SW 1271 (cell line): ENCODE measurements at places on chromosomes 7 and 10.

- peak; percentile 25 for DNase-seq
Measured at GRCh38 chr10:63554657-63555056, 33.5 kb downstream of the REEP3 start.

DNA sequence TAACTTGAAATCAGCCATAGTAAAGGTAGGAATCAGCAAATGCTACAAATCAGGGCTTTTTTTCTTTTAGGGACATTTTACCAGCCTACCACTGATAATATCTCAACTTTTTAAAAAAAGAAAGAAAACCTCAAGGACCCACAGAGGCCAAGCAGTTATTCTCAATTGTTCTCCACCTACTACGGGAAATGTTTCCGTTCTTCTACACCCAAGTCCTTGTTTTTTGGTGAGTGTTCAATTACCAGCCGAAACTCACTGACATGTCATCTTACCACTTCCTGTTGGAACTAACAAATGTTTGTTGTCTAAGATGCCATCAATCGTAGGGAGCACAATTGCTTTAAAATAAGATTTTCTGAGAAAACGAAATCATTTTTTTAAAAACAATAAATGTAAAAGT lies 50.2 kb upstream of the CDK1 start:
- no peak for DNase-seq

GRCh38 chr10:96131621-96132020 lies 1.5 kb downstream of the ZNF518A start:
- DNase-seq = no peak

GRCh38 chr7:90844421-90844820 lies 248.3 kb downstream of the CDK14 start:
- DNase-seq = no peak

GRCh38 chr7:33186192-33186591 lies 56.8 kb downstream of the BBS9 start:
- DNase-seq = no peak

DNA sequence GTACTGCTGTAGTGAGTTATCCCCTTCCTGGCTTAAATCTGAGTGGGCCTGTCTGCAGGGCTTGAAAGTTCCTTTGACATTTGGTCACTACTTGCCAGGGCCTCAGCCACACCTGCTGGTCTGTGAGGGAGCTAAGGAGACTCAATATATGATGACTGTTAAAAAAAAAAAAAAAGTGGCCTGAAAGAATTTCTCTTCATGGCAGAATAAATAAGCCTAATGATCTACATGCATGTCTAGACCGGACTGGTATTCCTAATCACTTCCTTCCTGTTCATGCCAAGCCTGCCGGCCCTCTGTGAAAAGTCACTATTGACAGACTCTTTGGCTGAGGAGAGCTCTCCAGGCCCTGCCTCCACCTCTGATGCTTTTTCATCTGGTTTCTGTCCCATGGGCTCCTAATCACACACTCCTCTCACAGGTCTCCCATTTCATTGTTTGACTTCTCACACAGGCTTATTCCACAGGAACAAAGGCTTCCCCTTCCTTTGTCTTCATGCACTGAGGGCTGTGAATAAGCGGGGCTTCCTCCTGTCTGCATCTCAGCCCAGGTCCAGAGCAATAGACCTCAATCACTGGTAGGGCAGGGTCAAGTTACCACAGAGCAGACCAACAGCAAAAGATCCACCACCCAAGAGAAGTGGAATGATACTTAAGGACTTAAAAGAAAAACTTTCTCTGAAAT lies 99.1 kb upstream of the SEC61G start:
- no peak for DNase-seq

DNA sequence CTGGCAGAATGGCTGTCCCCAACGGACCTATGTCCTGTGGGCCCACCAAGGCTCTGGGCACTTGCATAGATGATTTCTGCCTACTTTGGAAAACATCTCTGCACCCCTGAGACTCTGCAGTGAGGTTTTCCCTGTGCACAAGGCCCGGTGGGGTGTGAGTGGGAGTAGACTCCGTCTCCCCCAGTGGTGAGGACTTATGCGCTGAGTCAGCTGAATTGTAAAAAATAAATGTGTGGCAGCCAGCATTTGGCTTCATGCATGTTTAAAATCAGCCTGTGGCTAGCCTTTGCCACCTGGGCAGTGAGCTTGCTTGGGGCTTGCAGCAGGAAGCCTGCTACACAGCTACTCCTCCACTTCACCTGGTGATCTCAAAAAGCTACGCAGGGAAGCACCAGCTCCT lies 139.3 kb upstream of the WDR11 start:
- DNase-seq = no peak

- DNase-seq = no peak
Measured at GRCh38 chr7:91999631-92000565, 59.2 kb downstream of the AKAP9 start.

GRCh38 chr7:15679306-15679705 lies 7.2 kb downstream of the MEOX2 start:
- no peak for DNase-seq

- DNase-seq = no peak
Measured at GRCh38 chr7:28981161-28981465, 23.0 kb upstream of the TRIL start.

- DNase-seq = no peak
Measured at GRCh38 chr7:95411666-95412065, 15.5 kb upstream of the PON3 start.

DNA sequence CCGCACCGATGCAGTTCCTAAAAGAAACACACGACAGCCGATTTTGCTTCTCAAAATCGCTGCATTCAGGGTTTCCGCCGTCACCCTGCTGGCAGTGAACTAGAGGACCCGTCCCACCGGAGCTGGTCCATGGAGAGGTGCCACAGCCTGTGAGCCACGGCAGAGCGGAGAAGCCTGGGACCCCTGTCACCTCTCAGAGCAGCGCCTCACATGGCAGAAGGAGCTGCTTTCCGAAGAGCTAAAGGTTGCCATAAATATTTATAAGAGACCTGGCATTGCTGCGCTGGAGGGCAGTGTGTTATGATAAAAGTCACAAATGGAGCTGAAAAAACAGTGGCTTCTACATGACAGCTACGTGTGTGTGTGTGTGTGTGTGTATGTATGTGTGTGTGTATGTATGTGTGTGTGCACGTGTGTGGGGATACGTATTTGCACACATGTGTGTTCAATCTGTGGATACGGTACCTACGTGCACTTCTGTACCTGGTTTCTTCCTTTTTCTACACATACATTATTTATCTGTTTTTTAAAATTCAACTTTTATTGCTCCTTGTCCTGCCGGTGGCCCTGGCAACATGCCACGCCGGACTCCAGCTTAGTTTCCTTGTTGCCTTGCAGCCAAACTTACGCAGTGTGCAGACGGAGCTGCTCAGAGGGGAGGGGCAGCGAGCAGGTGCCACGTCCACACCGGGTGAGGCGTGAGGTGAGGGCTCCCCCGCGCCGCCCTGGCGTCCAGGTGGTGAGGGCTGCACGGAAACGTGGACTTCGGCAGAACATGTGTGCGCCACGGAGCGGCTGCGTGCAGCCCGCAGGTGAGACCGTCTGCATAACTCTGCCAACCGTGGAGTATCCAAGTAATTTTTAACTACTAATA lies 115.2 kb upstream of the PITRM1 start:
- DNase-seq = no peak

GRCh38 chr10:116159197-116159596 lies 113.8 kb downstream of the GFRA1 start:
- no peak for DNase-seq

DNA sequence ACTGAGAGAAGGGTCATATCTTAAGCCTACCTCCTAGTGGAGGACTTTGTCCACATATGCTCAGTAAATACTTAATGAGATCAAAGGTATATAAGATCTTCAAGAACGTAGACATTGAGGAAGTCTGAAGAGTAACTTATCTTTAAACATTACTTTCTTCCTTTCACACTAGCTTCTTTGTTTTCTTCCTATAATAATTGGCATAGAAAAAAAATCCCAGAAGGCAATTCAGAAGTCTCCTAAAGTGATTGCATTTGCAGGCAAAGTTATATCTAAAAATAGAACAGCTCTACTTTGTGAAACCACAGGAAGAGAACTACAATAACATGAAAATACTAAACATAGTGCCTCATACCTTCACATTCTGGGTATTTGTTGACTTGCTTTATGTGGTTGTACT lies 150.4 kb downstream of the PPP1R3A start:
- DNase-seq = no peak

DNA sequence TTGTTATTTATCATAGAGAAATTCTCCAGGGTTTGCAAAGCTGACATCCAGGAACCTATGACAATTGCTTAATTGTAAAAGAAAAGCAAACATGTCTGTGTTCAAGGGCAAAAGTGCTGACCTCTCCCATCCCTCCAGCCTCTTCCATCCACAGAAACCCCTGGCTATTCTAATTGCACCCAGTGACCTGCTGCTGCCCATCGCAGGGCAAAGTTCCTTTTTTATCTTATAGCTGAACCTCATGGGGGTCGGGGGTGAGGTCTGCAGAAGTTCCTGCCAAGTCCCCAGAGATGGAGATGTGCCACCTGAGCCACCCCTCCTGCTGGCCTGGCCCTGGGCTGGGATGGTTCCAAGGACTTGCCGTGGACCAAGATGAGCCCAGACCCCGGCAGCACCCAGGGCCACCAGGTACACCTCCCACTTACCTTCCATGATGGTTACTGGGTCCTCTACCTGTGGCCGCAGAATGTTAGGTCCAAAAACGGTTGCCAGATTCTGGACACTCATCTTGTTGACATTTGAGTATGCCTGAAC lies 146.5 kb downstream of the MAPK8 start:
- DNase-seq = no peak

DNA sequence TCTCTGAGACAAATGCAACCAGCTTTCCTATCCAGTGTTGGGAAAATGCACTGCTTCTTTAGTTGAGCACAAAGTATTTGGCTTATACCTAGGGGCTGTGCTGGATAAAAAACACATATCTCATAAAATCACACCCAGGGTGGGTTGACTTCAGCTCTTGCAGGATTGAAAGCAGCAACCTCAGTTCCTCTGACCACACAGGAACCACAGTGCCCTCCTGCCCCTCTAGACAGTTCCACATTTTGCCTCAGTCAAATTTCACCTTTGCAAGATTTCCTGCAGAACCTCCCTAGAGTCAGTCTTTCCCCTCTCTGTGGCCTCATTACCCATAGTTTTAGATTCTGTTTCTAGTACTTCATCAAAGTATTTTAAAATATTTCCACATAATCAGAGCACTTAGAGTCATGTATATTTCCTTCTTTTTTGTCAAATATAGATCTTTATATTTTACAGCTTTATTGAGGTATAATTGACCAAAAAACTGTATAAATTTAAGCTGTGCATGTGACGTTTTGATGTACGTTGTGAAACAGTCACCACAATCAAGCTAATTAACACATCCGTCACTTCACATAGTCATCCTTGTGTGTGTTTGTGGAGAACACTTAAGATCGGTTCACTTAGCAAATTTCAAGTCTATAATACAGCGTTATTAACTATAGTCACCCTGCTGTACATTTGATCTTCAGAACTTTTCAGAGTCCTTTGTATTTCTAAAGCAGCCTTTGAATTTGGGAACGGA lies 37.0 kb upstream of the EGR2 start:
- DNase-seq = no peak

DNA sequence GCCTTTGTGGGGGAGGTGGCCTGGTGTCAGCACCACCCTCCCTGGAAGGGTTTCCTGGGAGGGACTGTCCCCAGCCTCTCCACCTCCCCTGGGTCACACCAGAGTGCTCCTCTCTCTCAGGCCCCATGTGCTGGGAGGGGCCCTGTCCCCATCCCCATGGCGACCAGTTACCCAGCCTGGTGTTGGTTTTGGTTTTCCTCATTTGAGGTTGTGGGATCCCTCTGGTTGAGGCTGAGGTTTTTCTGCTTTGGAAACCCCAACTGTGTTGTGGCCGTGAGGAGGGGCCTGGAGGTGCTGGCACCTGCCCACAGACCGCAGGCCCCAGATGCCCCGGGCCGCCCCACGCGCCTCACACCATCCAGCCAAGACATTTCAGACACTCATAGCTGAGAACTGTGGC lies 106.3 kb downstream of the GRK5 start:
- DNase-seq = no peak

DNA sequence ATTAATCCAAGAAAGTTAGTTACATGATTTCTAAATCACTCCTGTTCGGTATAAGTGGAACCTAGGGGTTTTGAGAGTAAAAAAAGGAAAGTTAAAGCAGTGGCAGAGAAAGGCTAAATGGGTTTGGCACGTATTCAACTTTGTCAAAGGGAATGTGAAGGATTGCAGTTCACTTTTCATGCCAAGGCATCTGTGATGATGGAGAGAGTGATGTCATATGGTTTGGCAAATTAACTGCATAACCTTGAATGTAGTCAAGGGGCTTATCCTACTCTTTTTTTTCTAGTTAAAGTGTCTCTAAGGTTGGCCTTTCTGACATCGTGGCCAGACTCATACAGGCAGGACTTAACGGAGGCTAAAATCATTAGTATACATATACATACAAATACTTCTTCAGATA lies 277.8 kb downstream of the EXOC4 start:
- no peak for DNase-seq

- DNase-seq = peak; percentile 30
Measured at GRCh38 chr10:29646960-29647461, 12.2 kb upstream of the SVIL start.

DNA sequence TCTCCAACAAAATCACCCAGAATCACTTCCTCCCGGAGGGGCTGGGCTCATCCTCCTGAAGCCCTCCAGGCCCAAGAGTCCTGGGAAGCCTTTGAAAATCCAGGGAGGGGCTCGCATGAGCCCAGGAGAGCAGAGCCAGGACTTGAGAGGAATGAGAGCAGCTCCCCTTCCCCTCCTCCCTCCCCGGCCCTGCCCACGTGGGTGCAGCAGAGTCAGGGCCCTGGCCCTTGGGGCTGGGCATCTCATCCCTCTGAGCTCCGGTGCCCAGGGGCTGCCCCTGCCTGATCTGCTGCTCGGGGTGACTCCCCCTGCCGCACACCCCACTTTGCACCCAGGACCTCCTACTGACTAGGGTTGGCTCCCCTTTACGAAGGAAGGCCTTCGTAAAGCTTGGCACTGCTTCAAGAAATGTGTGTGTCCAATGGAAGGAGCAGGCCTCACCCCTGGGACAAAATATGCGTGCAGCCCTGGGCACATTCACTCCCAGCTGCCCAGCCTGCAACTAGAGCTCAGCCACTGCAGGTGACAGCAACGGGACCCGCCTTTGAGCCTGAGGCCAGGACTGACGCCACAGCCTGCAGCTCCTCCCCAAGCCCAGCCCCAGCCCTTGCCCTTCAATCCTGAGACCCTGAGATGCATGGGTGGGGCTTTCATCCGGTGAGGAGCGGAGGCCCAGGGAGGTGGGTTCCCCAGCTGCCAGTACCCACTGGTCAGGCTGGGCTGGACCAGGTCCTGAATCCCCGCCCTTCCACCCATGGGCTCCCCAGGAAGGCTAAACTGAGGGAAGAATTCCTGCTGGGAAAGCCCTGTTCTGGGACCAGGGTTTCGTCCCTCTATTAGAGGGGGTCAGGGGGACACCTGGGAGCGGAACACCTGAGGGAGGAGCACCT lies 21.8 kb downstream of the PWWP2B start:
- no peak for DNase-seq
